Activated CD8-positive, alpha-beta memory T cell treated with anti-CD3 and anti-CD28 coated beads for 1 hour (primary cell): ENCODE measurements at places on chromosomes 2 and 18.

DNA sequence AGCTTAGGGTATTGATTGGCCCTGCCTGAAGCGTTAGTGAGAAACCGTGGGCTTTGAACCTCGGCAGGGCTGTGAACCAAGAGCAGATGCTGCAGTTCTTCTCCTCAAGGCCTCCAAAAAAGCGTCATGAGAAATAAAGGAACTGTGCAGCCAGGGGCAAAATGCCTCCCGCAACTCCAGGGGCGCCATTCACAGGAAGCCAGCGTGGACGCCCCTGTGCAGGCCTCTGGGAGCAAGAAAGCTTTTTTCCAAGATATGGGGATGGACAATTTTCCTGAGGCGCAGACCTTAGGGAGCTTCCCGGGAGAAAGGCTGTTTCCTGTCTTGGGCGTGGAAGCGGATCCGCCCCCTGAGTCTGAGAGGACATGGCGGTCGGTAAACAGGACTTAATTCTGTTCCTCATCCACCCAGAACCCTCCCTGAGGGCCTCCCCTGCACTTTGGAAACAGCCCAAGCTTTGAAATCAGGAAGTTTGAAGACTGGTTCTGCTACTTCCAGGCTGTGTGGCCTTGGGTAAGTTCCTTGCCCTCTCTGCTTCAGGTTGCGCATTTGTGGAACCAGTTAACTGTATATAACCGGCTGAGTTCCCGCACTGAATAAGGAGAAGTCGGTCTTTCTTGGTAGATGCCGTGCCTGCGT is 29.6 kb upstream of the CABLES1 start:
- DNase-seq: no peak

GRCh38 chr2:3430172-3430571 is 50.7 kb downstream of the TRAPPC12 start:
- DNase-seq: no peak

- DNase-seq: peak; percentile 58
Measured at GRCh38 chr2:233267516-233268245, 16.2 kb downstream of the ATG16L1 start.

- no peak for DNase-seq
Measured at GRCh38 chr2:160014227-160014626, 48.2 kb downstream of the PLA2R1 start.

DNA sequence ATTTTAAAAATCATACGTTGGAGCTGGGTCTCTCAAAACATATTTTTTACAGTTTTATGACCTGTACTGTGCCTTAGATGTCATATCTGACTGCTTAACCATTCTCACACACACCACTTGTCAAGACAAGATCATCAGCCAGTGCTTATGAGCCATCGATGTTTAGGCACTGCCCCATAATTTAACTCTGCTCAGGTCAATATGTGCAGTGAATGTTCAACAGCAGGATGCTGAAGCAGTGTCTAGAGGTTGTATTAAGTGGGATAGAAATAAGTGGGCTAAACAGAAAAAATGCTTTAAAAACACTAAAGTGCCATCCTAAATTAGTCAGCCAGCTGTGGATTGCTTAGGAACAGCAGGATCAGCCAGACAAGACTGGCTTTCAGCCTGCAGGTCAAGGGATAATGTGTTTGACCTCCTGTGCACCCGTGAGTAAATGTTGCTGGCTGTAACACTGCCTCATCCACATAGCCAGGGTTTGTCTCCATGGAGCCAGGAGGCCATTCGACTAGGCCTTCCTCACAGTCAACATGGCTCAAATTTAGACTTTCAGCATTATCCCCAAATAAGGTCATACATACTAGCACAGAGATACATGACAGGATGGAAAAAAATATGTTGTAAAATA is 139.0 kb upstream of the NXPH2 start:
- DNase-seq: no peak

DNA sequence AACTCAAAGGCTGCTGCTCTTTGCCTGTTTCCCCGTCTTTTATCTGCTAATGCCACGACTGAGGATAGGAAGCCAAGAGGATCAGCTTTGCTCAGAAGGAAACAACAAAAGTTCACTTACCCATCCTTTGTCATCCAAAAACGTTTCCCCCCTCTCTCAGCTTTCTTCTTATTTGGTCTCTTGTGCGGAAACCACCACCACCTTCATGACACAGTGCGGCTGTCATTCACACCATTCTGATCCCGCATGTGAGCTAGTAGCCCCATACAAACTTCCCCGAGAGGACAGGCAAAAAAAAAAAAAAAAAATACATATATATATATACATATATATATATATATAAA is 656 bp downstream of the LRRTM4 start:
- no peak for DNase-seq

GRCh38 chr18:57534511-57534909 is 52.0 kb downstream of the FECH start:
- DNase-seq: no peak

GRCh38 chr18:6374340-6374739 is 40.4 kb downstream of the L3MBTL4 start:
- no peak for DNase-seq

- DNase-seq: no peak
Measured at GRCh38 chr2:239814861-239815601, 210.1 kb downstream of the NDUFA10 start.

GRCh38 chr2:100773538-100773937 is 46.4 kb upstream of the NPAS2 start:
- DNase-seq: no peak

GRCh38 chr2:229231328-229231868 is 39.7 kb downstream of the PID1 start:
- no peak for DNase-seq

DNA sequence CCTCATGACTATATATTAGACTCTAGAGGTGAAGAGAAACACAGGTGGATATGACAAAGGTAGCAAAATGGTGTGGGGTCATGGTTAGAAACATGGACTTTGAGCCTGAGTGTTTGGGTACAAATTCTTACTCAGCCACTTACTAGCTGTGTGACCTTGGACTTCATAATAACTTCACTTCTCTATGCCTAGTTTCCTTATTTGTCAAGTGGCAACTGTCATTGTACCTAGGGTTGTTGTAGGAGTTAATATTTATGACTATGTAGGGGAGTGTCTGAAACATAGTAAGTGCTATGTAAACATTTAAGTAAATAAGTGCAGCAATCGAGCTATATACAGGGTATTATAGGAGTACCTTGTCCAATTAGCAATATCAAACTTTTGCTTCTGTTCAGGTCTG is 49.7 kb upstream of the RAPH1 start:
- no peak for DNase-seq

DNA sequence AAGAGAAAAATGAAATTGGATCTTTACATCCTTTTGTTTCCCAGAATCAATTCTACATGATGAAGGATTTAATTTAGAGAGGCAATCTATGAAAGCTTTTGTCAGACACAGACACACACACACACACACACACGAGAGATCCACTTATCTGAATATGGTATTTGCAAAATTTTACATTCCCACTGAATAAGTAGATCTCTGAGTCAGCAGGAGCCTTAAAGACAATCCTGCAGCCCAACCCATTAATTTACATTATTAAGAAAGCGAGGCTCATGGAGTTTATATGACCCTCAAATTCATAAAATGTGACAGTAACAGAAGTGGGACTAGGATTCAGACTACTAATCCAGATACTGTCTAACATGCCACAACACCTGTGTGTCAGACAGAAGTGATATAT is 404.4 kb downstream of the NRXN1 start:
- no peak for DNase-seq

DNA sequence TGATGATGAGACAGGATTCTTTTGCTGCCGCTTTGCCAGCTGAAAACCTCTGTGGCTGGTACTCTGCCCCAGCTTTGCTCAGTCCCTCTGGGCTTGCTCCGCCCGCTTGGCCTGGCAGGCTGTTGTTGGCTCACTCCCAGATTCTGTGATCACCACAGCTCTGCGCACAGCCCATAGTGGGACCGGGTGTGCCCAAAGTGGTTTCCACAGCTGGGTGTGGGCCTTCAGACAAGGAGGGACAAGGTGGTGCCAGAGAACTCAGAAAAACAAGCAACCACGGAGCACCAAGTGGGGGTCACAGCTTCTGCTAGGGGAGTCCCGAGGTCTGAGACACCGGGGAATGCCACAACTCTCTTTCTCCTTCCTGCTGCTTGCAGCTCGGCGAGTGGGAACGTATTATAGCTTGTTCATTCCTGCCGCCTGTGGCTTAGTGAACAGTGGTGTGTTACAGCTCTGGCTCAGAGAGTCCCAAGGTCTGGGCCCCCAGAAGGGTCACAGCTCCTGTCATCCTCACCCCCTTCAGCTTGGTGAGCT is 9.2 kb upstream of the KYNU start:
- no peak for DNase-seq

DNA sequence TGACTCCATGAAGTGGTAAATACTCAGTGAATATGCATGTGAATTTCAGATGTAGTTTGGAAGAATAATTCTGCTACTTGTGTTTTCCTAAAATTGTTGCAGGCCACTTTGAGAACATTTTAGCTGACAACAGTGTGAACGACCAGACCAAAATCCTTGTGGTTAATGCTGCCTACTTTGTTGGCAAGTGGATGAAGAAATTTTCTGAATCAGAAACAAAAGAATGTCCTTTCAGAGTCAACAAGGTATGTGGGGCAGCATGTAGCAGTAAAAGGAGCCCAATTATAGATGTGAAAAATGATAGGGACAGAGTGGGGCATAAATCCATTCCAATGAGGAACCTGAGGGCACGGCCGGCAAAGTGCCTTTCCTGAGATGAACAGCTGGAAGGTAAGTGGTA is 16.1 kb downstream of the SERPINB5 start:
- DNase-seq: no peak

DNA sequence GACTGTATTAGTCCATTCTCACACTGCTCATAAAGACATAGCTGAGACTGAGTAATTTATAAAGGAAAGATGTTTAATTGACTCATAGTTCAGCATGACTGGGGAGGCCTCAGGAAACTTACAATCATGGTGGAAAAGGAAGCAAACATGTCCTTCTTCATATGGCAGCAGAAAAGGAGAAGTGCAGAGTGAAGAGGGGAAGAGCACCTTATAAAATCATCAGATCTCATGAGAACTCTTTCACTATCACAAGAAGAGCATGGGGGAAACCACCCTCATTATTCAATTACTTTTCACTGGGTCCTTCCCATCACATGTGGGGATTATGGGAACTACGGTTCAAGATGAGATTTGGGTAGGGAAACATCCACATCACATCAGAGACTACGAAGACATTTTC is 43.0 kb upstream of the CAVIN2 start:
- no peak for DNase-seq

- no peak for DNase-seq
Measured at GRCh38 chr2:109609352-109610024, 4.3 kb downstream of the SEPTIN10 start.

DNA sequence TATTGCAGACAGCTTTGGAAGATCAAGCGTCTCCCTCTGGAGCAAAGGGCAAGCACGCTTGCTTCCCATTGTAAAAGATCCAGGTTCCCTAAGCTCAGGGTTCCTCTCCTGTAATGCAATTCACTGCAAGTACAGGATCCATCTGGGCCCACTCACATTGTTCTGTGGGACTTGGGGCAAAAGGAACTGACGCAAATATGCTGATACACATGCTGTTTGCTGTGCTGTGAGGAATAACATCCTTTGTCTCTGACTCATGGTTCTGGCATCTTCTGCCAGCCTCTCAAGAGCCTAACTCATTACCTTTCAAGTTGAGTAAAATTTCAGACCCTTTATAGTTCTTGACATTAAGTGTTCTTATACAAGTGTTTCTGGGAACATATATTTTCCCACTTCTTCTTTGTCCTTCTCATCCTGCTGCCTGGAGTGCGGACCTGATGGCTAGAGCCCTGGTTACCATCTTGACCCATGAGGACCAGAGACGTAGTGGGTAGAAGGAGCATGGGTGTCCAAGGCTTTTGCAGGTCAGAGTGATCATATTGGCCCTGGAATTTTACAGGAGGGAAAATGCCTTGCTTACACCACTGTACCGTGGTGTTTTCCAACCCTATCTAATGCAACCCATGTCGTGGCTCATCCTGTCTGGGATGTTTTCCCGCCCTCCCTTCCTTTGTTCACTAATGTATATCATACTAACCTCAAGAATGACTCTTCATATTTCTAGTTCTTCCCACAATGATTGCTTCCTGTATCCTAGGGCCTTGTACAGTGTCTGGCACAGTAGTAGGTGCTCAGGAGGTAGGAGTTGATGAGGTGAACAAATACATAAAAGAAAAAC is 145.7 kb upstream of the GLI2 start:
- DNase-seq: no peak

DNA sequence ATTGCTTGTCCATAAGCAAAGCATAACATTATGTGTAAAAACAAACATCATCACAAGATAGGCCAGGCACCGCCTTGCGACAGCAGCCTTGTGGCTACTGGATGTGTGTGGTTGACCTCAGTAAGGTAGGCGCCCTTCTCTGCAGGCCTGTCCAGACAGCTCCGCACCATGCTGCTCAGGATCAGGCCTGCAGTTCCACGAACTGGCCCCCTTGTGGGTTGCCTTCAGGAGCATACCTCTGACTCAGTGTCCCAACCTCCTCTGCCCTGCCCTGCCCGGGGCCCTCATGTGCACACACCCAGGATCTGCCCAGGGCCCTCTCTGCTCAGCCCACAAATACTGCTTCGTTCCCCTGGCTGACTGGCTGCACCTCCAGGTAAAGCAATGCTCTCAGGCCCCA is 16.1 kb upstream of the ZNF236 start:
- DNase-seq: no peak

DNA sequence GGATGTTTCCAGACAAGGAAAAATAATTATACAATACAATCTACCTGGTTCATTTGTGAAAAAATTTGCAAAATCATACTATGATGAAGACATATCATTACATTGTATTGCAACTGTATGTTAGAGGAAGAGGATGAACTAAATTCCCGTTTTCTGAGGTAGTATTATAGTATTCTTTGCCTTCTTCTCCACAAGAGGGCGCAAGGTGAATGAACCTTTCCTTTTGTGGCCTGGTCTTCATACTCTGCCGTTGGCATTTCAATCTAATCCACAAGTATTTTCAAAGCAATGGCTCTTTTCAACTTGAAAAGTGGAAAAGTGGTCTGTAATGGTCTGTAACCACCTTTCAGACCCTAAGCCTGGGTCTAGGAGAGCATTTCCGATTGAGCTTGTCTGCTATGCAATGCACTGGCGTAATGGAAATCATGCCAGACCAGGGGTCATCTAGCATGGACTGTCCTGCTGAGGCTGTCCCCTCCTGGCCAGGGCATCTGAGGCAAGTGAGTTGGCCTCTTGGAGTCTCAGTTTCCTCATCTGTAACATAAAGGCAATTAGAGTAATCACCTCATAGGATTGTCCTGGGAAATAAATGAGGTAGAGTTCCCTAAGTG is 30.8 kb upstream of the ZNF396 start:
- no peak for DNase-seq

DNA sequence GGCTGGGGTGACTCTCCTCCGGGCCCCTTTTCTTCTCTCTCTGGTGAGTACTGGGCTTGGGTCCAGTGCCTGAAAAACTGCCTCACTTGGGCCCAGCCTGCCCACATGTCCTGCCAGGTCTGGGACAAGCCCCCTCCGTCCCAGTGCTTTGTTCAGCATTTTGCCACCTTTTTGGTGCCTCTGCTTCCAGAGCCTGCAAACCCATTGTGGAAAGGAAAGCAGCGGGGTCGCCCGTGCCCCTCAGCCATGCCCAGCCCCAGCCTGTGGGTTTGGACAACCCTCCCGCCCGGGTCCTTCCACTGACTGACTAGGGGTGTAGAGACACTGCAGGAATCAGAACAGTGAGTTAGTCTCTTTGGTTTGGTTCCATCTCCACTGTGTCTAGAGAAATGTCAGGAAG is 140.7 kb upstream of the ALKAL2 start:
- DNase-seq: no peak
